ENCODE measurements at places on chromosomes 5 and 9.

DNA sequence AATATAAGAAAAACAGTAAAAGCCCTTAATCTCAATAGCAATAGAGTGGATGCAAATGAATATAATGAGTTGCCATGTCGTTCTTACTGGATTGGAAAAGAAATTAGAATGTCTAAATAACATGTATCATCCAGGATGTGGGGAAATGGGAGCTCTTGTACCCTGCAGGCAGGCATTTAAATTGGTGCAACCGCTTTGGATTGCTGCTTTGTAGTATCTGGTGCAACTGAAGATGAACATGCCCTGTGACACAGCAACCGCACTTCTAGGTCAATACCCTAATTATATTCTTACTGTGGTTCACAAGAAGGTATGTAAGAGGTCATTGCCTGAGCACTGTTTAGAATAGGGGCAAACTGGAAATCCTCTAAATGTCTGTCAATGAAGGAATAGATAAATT lies 18.9 kb downstream of the MRPS30 start:
- no peak for DNase-seq

DNA sequence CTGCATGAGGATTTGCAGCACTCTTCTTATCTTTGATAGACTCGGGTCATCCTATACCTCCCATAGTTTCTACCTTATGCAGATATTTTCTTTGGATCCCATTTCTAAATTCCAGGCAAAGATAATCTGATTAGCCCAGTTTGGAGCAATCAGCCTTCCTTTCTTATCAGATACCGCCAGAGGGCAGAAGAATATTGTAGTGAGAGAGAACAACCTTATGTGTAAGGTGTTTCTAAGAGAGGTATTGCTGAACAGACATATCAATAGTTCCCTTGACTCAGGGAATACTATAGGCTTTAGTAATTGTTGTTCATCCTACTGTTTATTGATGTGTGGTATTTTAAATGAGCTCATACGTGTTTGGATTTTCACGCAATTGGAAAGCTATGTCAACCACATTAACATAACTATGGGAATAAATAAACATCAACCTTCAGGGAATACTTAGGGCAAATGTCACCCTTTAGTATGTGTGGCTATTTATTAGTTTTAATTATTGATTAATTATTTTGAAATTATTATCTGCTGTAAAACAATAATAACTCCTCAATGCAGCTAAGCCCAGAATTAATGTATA lies 1435.2 kb upstream of the CDH9 start:
- no peak for DNase-seq

DNA sequence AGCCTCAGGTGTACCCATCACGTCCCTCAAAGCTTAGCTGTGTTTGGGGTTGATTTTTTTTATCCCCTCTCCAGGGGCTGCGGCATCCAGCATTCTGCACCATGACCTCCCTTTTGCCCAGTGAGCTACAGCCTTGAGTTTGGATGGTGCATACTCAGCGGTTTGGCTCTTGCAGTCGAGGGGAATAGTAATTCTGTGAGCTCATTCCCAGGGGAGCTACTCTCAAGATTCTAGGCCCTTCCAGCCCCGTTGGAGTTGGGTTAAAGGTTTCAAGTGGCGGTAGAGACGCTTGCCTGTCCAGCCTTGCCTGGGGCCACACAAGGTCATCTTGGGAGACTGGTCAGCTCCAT lies 102.2 kb upstream of the SPRY4 start:
- DNase-seq = no peak

- DNase-seq = no peak
These were observed 169.5 kb downstream of the RGS3 start for GRCh38 chr9:113632776-113633590.

DNA sequence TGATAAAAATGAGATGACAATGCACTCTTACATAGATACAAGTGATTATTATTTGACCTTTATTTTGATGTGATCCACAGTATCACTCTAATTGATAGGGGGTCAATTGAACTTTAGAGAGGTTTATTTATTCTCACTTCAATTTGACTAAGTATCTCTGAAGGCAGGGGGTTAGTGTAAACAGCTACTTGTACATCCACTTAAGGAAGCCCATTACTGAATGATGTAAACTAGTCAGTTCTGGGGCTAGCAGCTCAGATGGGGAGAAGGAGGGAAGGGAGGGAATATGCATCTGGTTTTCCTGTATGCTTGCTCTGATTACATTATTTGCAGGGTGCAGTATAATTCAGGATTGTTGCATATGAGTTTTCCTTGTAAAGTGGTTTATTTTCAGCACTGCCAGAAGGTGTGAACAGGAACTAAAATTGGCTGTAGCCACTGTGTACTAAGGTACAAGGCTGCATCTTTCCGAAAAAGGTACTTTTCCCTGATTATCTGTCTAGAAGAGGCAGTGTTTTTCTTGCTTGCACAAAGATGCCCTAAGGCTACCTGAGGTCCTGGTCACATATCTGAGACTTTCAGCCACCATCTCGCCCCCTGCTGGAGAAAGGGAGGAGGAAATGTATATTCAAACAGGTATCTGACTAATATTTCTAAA lies 51.2 kb downstream of the MRPS27 start:
- DNase-seq = no peak

DNA sequence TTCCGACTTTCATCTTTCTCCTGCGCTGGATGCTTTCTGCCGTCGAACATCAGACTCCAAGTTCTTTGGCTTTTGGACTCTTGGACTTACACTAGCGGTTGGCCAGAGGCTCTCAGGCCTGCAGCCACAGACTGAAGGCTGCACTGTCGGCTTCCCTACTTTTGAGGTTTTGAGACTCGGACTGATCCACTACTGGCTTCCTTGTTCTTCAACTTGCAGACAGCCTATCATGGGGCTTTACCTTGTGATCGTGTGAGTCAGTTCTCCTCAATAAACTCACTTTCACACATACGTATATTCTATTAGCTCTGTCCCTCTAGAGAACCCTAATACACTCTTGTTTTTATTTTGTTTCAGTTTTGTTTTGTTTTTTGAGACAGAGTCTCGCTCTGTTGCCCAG lies 10.3 kb downstream of the FKBP15 start:
- DNase-seq = no peak
